ENCODE measurements at places on chromosomes 7 and 10.
A peak's percentile ranks its signal among the peaks of the same experiment; 100 is the strongest.

DNA sequence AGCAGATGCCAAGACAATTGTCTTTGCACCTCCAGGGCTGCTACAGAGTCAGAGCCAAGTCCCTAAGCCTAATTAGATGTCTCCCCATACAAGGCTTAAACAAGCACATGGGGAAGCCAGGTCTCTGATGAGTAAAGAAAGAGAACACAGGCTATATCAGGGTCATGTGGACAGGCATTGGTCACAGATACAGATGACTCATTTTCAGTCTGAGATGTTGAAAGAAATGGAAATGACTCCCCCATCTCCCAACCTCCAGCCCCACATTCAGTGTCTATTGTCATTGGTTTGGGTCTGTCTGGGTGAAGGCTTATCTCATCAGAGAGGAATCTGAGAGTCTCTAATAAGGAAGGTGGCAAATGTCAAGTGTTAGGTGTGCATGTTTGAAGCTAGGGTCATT is 290.1 kb upstream of the KIAA1217 start:
- no peak for DNase-seq

DNA sequence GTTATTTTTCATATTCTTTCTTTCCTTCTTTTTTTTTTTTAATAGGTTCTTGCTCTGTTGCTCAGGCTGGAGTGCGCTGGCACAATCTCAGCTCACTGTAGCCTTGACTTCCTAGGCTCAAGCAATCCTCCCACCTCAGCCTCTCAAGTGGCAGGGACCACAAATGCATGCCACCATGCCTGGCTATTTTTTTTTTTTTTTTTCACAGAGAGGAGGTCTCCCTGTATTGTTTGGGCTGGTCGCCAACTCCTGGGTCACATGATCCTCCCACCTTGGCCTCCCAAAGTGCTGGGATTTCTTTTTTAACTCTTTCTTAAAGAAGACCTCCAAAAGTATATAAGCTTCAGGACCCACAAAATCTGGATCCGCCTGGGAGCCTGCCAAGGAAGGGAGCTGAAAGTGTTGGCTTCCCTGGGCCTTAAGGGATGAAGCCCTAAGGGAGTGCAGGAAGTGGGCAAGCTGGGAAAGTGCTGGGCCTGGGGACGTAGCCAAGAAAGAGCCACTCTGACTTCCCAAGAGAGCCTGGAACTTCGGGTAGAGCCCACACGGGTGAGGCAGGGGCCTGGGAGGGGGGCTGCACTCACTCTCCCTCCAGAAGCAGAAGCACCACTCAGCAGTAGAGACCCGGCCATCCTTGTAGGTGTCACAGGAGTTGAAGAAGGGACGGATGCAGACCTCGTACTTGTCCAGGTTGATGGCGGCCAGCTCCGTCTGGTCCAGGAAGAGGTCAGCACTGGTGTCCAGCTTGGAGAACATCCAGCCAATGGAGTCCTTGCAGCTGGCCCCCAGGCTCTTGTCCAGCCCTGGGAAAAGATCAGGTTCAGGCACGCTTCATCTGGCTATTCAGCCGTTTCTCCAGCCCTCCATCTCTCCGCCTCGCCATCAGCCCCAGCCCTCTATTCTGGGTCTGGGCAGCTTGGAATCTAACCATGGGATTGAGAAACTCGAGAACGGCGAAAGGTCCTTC is 21.8 kb downstream of the SPOCK2 start:
- no peak for DNase-seq

DNA sequence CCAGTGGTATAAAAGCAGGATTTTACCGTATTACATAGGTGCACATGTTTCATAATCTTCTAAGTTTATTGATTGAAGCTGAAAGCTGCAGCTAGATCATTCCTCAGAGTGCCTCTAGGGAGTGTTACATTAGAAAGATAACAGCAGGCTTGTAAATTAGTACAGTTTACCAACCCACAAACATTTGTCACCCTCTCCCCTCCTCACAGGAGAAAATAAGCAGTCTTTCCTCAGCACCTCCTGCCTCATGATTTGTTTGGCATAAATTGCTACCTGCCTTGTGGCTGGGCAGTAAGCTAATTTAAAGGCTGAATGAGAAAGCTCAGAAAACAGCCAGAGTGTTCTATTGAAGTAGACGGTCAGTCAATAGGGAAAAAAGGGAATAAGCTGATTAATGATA is 74.2 kb downstream of the NXPH1 start:
- DNase-seq, result no peak

GRCh38 chr10:79137826-79138225 is 69.1 kb downstream of the ZMIZ1 start:
- DNase-seq, result peak; percentile 56

DNA sequence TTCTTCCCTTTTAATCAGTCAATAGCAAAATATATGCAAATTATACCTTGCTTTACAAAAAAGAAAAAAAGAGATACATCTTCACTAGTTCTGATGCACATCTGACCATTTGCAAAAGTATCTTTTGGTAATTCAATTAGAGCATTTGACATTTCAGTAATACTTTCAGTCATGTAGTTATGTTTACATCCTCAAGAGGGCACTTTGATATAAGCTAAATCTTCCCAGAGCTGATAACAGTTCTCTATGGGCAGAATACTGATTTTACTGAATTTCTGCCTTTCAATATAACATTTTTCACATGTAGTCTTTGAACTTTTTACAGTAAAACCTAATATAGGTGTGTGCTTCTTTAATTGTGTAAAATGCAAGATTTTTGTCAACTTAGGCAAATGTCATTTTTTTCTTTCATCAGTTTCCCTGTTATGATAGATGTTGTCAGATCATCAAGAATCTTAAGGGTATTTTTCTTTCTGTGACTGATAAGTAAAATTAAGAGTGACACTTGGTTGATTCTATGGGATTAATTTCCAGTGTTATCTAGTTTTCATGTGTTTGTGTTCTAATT is 703.5 kb upstream of the SEMA3D start:
- DNase-seq, result no peak

GRCh38 chr10:113148071-113148825 is 198.2 kb downstream of the TCF7L2 start:
- no peak for DNase-seq

DNA sequence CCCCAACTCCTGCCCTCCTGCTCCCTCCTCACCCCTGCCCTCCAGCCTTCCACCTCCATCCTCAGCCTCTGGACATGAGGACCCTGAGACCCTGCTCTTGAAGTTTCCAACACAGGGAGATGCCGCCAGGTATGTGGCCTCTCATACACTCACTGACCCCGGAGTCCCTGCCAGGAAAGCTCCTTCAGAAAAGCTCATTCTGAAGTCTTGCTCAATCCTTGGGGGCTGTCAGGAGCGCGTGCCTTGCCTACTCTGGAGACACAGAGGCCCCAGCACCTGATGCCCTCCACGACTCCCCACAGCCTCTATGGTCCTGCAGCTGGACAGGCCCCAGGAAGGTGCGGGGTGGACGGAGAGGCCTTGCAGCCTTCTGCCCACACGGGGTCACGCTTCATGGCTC is 11.0 kb downstream of the NUDT1 start:
- no peak for DNase-seq

- DNase-seq, result no peak
These were observed 357.1 kb downstream of the PCLO start for GRCh38 chr7:82805527-82805960.

GRCh38 chr10:70737250-70737649 is 47.9 kb downstream of the TBATA start:
- no peak for DNase-seq

GRCh38 chr10:13957856-13958255 is 371.1 kb downstream of the PRPF18 start:
- DNase-seq, result no peak

GRCh38 chr7:142685877-142686508 is 63.3 kb upstream of the PRSS1 start:
- no peak for DNase-seq

GRCh38 chr10:15896654-15897053 is 36.3 kb upstream of the MINDY3 start:
- DNase-seq, result no peak

DNA sequence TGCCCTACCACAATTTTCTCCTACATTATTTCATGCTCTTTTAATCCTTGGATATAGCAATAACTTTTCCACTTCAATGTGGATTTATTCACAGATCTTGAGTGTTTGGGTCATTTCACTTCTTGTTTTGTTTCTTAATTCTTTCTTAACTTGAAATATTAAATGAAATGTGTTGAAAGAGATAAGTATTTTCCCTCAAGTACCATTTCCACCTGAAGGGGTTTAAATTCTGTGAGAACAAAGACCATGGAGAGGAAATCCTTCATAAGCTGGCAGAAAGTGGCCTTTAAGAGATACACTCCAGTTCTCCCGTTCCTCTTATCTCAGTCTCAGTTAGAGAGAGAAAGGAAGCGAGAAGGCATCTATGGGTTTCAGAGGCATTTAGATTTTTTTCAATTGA is 14.1 kb upstream of the DLD start:
- DNase-seq, result no peak

- DNase-seq, result no peak
These were observed 486.2 kb upstream of the ZMIZ1 start for GRCh38 chr10:78582540-78582939.

DNA sequence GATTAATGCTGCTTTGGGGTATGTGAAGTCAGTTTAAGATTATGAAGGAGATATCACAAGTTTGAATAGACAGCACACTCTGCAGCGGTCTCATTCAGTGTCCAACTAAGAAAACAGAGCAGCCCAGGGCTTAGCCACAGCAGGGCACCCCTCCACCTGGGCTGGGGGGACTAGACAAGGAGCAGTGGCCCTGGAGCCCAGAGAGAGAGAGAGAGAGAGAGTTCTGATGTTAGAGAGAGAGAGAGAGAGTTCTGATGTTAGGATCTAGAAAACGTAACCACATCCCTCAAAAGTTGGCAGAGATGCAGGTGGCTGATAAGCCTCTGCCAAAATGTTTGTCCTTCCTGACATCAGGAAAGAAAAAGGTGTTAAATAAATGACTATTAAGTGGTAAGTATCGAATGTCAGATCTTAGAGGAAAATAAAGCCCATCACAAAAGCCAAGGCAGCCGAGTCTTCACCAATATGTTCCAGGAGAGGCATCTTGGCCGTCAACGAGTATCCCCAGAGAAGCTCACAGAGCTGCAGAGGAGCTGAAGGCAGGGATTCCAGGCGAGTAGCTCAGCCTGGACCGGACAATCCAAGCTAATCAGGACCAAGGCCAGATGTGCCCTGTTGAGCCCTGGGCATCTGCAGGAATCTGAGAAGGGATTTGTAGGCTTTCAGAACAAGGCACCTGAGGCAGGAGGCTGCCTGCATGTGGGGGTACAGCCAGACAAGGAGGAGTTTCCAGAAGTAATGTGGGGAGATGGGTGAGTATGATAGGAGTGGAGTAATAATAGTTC is 150.1 kb upstream of the TCF7L2 start:
- no peak for DNase-seq

GRCh38 chr7:127791446-127792189 is 139.6 kb downstream of the SND1 start:
- DNase-seq, result no peak

GRCh38 chr7:112792441-112792840 is 2.2 kb upstream of the TMEM168 start:
- DNase-seq, result no peak

GRCh38 chr10:85922356-85923129 is 444.1 kb downstream of the GRID1 start:
- no peak for DNase-seq
